ENCODE measurements at places on chromosomes 6 and 20. TPM values are rescaled to one million over a fixed set of nuclear protein-coding genes. Genes with fewer than 3 reads are reported as not detected.
A peak's percentile ranks its signal among the peaks of the same experiment; 100 is the strongest.

Gene POU5F1
- 9.2 TPM for polyA plus RNA-seq

Gene HMGCLL1
- polyA plus RNA-seq, result 1.5 TPM

Gene FAM83B
- 11.2 TPM for polyA plus RNA-seq

Gene KIF13A
- polyA plus RNA-seq, result 33.1 TPM

Gene REM1
- 0.49 TPM for polyA plus RNA-seq

Gene PNLDC1
- polyA plus RNA-seq, result 0.19 TPM

Gene MEP1A
- not detected for polyA plus RNA-seq

Gene ZSCAN12
- 15.7 TPM for polyA plus RNA-seq

DNA sequence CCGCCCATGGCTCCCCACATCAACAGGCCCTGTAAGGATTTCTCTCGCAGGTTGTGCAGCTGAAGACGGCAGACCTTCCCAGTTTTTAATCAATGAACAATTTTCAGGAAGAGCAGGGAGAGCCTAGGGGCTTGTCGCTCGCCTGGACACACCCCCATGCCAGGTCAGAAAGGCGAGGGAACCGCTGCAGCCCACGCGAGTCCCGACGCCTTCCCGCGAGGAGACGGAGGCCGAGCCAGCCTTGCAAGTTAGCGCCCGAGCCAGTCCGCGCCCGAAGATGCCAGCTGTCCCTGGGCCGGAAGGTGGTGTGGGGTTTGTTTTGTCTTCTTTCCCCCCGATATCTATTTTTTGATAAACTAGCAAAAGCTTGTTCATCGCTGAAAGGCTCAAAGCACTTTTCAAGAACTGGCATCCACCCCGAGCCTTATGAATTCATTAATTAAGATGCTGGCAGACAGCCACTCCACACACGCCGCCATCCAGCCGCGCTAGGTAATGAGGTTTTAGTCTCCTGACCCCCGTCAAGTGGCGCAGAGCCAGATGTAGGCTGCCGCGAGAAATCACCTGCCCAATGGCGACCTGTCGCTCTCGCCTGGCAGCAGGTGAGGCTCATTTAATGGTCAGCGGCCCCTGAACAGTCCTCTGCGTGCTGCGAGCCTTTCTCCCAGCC is 6.6 kb downstream of the CCDC167 start:
- DNase-seq, result no peak

DNA sequence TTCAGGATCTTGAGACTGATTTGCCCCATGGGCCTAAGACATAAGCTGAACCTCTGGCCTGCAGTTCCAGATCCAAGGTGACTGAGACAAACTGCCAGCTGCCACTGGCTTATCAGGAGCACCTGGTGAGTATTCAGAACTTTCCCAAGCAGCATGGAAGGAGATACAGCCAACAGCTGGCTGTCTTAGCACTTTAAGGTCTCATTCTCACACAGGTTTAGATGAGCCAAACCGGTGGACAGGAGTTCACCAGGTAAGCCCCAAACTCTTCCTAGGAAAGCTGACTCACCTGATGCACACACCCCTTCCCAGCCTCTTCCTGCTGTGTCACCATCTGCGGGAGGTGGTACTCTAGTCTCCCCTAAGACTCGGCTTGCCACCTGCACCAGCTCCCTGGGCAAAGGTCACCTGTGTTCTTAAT is at the start of gene BANF2:
BANF2 (plus strand) TSS at position 36 of the 421 bp plus-strand sequence. CDS start 25,060 bp downstream, outside the sequence.
- no peak for DNase-seq

- no peak for DNase-seq
These were observed 2.4 kb upstream of the MCM3 start for GRCh38 chr6:52286798-52287432.

GRCh38 chr20:13333793-13334192 is 112.7 kb downstream of the ISM1 start:
- no peak for DNase-seq

DNA sequence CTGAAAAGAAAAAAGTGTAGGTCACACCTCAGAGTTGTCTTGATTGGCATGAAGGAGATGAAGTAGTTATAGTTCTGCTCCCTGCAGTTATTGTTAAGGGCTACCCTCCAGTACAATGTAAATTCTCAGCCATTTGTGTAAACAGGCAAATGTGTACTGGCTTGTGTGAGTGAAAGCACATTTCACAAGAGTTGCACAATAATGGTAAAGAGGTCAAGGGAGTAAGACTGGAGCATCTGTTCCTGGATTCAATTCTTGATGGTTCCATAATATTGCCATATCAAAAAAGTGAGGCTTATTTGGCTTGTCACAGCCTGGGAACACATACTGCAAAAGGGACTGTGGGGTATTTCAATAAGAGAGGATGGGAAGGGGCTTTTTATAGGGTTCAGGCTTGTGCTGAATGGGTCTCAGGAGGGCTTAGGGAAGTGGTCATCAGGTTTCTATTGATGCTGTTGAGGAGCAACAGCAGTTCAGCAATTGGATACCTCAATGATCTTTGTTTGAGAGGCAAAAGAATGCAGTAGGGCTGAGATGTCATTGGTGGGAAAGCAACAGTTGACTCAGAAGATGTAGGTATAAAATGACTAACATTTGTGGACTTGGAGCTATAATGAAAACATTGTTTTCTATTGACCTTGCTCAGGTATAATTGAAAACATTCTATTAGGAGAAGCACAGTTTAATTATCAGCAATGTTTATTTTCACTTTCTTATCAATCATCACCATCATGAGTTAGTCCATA is 402.6 kb downstream of the BCKDHB start:
- no peak for DNase-seq

- DNase-seq, result peak; percentile 62
These were observed 65.4 kb upstream of the SLCO4A1 start for GRCh38 chr20:62576815-62577489.

DNA sequence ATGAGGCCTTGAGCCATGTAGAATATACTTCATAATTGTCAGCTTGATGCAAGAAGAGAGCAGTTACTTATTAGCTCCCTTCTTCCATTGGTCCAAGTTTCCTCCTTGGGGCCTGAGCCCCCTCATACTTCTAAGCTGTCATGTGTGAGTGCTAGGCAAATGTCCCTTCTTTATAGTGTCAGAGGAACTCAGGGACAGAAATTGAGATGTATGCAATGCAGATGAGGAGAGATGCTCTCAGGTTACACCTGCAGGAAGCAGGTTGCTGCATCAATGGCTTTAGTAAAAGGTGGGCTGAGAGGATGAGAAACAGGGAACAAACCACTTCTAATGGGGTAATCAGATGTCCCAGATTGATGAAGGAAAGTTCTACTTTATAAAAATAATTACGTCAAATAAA is 6.7 kb upstream of the PDSS2 start:
- DNase-seq, result no peak

- peak; percentile 84 for DNase-seq
These were observed 21.1 kb upstream of the NOTCH4 start for GRCh38 chr6:32244946-32245398.

DNA sequence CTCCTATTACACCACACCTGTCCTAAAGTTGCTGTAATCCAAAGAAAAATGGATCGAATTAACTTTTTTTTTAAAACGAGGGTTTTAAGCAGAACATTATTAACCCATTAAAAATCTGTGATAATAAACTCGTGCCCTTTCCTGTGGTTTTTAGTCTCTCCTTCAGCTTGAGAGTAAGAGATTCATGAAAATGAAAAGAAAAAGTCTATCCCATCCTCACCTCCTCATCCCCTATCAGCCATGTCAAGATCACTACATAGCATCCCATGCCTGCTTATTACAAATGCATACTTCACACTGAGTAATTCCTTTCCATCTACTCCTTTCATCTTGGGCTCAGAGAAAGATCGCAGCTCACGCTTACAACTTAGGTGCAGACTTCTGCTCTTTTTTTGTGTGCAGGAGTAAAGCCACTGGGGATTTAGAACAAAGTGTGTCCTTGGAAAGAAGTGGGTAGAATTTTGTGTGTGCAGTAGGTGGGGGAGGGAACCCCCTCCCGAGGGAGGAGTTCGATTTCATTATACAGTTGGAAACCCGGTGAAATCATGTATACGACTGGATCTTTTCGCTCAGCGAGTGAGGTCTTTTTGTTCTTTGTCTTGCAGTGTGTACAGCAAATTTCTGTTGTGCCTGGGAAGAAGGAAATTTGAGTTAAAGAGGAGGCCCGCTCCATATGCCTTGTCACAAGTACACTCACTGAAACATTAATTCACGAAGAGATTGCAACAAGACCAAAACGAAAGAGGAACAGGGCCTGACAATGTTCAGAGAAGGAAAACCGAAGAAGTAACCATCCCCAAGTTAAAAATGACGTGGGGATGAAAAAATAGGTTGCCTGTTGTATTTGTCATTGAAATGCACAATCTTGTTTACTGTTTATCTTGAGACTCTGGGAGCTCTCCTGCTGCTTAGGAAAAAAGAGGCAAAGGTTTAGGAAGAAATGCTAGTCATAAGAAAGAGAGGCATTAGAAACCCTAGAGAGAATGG is 146.5 kb upstream of the ZNF217 start:
- no peak for DNase-seq

DNA sequence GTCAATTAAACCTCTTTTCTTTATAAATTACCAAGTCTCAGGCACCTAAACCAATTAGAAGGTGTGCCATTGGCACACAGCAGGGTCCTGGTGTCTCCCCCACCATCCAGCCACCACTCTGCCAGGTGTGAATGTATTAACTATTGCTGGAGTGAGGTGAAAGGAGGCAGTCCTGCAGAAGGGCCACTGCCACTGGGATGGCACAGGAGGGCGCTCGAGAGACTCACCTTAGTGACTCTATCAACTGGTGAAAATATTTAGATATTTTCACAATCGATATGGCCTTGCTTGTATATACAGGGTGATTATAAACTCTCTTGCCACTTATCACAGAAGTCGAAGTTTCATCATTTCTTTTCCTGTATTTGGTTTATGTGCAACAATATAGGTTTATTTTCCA is 145.6 kb upstream of the ESR1 start:
- no peak for DNase-seq

DNA sequence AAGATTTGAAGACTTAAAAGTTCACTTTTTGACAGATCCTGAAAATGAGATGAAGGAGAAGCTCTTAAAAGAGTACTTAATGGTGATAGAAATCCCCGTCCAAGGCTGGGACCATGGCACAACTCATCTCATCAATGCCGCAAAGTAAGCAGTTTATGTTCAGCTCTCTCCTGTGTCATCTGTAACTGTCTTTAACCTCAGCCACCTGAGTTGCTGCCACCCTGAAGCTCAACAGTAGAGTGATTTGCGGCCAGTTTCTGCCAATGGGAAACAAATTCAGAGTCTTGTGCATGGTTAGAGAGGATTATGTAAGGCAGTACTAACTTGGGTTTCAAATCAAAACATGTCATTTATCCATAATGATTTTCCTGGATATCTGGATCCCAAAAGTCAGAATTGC is 10.1 kb downstream of the TNFAIP3 start:
- no peak for DNase-seq

- no peak for DNase-seq
These were observed 49.0 kb upstream of the VSTM2L start for GRCh38 chr20:37853823-37854375.

DNA sequence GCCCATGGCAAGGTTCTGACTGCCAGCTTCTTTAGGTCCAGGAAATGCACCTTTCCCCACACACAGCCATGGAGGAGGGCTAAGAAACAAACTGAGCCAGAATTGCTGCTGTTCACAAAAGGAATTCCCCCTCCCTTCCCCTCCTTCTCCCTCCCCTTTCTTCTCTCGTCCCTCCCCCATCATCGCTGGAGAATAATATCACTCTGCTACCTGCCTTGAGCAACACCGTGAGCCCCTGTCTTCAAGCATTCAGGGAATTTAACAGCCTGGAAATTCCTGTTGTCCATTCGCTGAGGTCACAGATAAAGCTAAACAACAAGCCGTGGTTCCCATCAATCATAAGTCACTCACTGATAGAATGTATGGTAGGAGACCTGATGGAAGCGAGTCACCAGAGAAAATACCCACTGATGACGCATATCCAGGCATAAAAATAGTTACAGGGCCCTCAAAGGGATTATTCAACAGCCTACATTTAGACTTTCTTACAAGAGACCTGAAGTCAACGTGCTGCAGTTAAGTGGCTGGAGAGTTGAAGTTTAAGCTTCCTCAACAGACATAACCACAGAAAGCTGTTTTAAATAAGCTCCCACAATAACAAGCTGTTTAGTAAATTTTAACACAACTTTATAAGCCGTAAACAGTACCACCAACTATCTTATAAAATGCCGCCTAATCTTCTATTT is 59.7 kb downstream of the HIVEP2 start:
- DNase-seq, result peak; percentile 84

- DNase-seq, result no peak
These were observed 6.4 kb upstream of the NCOA7 start for GRCh38 chr6:125784365-125784764.

Measured in renal pelvis (tissue), 12 donors.